HT-29 (cell line): ENCODE measurements at places on chromosomes 3 and 15.

DNA sequence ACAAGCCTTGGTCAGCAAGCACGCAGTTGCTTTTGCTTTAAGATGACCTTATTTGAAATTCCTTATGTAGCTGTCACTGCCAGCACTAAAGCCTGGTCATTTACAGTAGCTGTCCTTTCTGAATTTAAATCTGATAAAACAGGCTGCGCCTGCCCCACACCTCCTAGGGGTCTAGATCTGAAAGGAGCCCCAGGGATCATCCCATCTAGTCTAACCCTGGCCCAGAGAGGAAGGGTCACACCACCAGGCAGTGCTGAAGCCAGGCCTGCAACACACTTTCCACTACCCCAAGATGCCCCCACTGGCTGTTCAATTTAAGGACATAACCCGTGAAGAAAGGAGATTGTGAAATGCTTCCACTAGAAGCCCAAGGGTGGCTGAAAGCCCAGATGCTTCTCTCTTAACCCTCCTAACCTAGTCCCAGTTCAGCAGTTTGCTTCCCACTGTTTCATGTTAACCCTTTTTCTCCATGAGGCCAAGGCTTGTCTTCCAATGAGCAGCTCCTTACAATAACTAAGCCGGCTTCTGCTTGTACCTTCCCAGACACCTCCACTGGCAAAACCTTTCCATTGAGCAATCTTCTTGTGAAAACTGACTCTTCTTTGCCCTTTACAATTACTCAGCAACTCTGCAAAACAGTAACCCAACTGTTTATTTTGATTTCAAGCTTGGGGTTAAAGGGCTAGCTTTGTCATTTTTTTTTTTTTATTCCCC lies 198.9 kb upstream of the LPP start:
- DNase-seq, result peak; percentile 36

DNA sequence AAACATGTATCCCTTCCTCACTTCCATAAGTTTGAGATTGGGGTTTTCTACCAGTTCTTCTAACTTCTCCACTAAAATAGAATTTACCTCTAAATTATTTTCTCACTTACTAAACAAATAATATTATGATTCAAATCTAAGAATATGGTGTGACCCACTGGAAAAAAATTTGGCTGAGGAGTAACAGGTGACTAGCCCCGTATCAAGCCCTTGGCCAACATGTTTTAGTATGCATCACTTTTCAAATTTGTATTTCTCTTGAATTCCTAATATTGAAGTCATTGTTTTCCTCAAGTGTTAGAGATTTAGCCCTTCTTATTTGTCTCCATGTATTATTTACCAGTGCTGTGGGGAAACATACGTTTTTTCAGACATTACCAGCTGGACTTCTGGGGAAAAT lies 759.4 kb downstream of the NSUN3 start:
- no peak for DNase-seq

- DNase-seq, result no peak
Measured at GRCh38 chr3:10917176-10917575, 75.4 kb upstream of the SLC6A1 start.

GRCh38 chr3:119314821-119315220 lies 20.6 kb downstream of the ARHGAP31 start:
- DNase-seq, result no peak

DNA sequence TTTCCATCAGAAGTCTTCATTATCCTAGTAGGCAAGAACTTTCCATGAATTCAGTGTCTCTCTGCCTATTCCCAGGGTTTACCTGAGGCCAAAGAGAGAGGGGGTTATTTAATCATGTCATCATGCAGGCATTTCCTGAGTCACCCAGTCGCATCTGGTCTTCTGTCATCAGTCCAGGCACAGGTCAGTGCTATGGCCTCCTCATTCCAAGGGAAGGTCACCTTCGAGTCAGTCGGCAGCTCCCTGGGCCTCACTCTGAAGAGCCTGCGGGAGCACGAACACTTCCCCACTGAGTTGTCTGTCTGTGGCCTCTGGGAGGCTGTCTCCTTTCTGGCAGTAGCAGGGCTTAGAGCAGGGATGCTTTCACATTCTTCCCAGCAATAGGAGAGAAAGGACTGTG lies 26.2 kb upstream of the LRTM1 start:
- no peak for DNase-seq

DNA sequence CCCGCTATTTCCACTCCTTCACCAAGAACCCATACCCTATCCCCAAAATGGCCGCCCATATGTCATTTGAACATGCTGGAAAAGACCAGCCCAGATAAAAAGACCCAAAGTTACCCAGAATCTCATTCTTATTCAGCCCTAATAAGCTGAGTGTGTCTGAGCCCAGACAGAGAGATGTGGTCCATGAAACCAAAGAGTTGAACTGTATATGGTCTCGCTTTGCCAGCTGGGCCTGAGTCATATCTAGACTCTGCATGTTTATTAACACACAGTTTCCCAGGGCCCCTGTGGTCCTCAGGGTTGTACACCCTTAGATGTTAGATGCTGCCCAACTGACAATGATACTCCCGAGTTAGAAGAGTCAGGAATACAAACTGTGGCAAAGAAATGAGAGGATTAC lies 201.9 kb upstream of the STRIT1 start:
- DNase-seq, result no peak

DNA sequence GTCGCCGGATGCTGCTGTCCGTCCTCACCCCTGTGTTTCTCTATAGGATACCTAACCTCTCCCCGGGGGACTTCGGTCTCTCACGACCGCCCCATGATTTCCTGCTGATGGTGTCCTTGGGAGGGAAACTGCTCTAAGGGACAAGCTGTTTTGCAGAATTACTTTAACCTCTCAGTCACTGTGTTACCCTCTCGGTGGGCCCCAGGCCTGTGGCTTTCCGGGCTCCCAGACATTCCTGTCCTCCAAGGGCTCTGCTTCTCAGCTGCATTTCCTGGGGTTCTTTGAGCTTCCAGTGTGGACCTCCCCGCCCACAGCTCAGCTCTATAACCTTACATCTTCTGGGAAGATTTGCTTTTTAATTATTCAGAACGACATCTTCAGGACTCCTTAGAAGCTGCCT lies 40.9 kb downstream of the CHST2 start:
- no peak for DNase-seq

DNA sequence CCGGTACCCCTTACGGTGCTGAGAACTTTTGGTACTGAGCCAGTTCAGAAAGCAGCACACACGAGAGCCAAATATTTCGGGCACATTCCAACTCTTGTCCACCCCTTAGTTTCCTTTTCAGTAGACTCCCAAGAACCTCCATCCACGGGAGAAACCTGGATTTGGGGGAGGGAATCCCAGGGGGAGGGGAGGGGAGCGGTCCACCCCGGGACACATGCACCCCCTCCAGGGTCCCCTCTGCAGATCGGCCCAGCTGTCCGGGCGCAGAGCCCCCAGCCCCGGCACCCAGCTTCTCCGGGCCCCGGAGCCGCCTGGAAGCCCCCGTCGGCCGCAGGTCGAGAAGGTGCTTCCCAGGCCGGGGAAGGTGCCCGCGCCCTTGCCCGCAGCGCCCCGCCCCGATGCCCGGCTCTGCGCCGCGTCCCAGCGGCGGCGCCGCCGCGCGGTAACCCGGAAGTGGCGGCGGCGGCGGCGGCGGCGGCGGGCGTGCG lies 455 bp upstream of the ABHD17C start:
- DNase-seq, result peak; percentile 47

GRCh38 chr3:134437211-134437752 lies 48.5 kb downstream of the ANAPC13 start:
- no peak for DNase-seq
